Hematopoietic multipotent progenitor cell treated with erythropoietin and hydrocortisone succinate and interleukin-3 and kit ligand, for 15 days (in vitro differentiated cells): ENCODE measurements at places on chromosomes 1 and 21.
A peak's percentile ranks its signal among the peaks of the same experiment; 100 is the strongest.

GRCh38 chr1:171429137-171429536 is 56.2 kb upstream of the PRRC2C start:
- no peak for DNase-seq

- no peak for DNase-seq
Measured at GRCh38 chr1:64203420-64203819, at the start of gene UBE2U. Gene UBE2U, plus strand, starts transcription at chr1:64203623. Its CDS starts 428 bp downstream, at chr1:64204051.

DNA sequence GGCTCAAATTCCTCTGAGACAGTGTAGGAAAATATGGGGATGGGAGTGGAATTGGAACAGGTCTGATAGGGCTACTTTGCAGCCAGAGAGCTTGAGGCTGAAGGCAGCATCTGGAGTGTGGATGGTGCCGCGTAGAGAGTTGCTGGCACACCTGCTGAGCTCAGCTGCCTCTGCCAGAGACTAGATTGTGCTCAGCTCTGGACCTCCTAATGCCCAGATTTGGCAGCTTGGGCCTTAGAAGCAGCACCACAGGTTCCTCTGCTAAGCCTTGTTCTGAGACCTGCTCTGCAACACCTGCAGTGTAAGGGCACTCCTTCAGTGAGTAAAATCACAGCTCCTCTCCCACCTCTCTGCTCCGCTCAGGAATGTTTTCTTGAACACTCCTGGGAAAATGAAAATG is 23.3 kb downstream of the ACOT11 start:
- no peak for DNase-seq

- no peak for DNase-seq
Measured at GRCh38 chr1:222923506-222923905, 108.7 kb downstream of the DISP1 start.

- DNase-seq: no peak
Measured at GRCh38 chr1:3886691-3887090, 13.4 kb downstream of the C1orf174 start.

DNA sequence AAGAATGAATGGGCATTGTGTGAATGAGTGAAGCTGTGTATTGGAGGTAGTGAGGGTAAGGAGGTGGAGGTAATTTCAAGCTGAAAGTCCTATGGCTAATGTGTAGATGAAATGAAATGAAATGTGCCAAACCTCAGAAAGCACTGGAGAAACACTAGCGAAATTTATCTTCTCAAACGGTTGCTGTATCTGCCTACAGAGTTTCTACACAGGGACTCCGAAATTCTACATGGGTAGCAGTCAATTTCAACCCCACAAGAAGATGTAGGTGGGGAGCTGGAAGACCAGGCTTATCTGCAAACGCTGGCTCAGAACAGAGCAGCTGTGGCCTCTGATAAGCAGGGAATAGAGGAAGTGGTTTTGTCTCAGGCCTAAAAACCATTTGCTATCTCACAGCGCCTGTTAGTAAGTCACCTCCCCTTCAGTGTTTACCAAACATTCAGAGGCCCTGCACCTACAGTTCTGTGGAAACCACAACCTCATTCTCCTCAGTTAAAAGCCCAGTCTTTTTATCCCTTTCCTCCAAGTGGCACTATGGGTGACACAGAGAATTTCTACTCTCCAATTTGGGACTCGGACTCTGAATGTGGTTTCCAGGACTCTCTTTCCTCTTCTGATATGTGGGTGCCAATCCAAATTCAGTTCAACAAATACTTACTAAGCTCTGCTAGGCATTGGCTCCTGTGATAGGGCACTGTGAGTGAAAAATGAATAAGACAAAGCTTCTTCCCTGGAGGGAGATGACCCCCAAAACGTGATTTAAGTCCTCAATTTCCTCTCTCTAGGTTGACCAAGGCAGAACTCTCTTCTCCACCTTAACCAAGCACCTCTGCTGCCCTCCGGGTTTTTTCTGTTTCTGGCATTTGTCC is 17.2 kb upstream of the SLAMF6 start:
- peak; percentile 97 for DNase-seq

DNA sequence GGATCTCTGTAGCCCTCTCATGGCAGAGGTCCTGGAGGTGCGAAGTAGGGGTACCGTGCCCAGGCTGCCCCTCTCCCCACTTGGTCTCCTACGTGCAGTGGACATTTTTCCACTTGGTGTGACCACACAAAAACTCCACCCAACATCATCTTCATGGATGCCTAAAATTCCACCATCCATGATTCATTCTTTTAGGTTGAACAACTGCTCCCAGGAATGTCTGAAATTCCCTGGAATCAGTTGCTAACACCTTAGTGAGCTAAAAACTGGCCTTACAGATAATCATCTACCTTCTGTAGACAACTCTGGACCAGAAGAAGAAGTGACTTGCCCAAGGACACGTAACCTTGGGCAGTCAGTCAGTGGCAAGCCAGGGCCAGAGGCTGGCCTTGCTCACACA is 32.1 kb upstream of the CLIC4 start:
- no peak for DNase-seq

DNA sequence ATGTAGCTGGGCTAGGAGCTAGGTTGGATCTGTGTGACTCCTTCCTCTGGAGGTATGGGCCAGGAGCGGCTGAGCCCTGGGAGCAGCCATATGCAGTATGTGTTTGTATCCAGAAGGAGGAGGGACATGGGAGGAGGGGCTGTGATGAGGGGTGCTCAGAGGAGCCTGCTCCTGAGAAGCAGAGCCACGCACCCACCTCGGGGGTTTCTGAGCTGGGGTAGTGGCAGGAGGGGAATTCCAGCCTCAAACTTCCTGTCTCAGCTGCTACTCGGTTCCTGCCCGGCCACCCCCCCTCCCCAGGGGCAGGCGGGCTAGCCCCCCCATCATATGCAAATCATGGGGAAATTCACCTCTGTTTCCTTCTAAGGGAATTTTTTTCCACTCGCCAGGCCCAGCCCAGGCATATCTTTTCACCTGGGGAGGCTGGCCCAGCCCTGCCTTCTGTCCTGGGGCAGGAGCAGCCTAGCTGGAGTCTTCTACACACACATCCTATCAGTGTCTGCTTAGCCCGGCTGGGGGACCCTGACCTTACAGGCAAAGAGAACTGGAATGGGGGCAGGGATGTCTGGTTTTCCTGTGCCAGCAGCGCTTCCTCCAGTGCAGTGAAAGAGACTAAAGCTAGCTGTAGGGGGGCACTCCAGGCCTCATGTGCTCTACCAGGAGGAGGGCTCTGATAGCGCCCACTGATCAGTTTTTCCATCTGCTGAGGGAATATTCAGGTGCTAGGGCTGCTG is 3.0 kb downstream of the ZC3H12A start:
- no peak for DNase-seq

DNA sequence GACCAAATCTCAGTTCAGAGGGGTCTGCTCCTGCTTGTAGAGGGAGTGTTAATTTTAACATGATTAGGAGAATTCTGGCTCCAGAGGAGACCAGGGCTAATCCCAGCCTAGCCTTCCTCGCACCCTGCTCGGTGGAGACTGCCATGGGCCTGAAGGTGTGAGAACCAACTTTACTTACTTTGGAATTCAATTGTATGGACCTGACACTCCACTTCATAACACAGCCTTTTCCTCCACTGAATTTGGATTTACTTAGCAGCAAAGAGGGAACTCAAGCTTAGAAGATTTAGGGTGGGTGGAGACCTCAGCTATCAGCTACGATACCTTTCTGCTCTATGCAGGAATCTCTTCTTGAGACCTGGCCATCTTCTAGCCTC is 11.5 kb downstream of the PLXNA2 start:
- DNase-seq: no peak

- DNase-seq: no peak
Measured at GRCh38 chr1:165259236-165259635, 97.3 kb downstream of the LMX1A start.

DNA sequence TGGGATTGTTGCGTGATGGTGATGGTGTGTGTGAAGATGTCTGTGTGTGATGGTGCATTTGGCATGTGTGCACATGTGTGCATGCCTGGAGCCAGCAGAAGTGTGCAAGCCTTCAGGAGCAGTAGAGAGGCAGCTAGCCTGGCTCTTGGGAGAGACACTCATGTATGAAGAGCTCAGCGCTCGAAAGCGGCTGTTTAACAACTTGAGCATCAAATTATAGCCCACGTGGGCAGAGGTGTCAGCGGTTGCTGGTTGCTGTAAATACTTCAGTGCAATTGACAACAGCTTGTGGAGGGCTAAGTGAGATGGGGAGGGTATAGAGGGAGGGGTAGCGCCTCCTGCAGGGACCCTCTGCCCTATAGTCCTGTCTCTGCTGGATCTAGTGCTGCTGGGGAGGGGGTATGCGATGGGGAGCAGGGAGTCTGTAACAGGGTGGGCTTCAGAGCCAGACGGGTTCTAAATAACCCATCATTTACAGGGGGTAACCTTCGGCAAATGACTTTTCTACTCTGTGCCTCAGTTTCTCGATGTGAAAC is 21.5 kb downstream of the FOXD2 start:
- no peak for DNase-seq

- DNase-seq: no peak
Measured at GRCh38 chr1:228034954-228035837, 28.4 kb downstream of the WNT3A start.

GRCh38 chr1:118047006-118047649 is 117.6 kb downstream of the WDR3 start:
- DNase-seq: no peak

- no peak for DNase-seq
Measured at GRCh38 chr1:186491336-186491735, 30.4 kb upstream of the PDC start.

GRCh38 chr1:85584923-85585322 is 4.4 kb downstream of the CCN1 start:
- no peak for DNase-seq

DNA sequence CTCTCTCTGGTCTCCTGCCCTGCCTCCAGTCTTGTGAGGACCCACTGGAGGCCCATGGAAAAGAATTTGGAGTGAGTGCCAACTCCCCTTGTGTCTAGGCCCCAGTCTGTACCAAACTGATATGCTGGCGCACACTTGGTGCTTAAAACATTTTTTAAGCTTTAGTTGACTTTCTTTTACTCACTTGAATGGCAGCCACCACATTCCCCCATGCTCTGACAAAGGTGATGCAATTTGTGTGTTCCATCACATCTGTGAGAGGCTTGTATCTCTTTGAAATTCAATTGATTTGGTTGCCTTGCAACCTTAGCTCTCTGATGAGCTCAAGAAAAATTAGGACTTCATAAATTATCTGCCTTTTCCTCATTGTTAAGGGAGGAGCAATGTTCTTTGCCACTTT is 30.5 kb upstream of the WDTC1 start:
- no peak for DNase-seq

GRCh38 chr1:1628754-1629429 is 3.1 kb upstream of the MMP23B start:
- no peak for DNase-seq

DNA sequence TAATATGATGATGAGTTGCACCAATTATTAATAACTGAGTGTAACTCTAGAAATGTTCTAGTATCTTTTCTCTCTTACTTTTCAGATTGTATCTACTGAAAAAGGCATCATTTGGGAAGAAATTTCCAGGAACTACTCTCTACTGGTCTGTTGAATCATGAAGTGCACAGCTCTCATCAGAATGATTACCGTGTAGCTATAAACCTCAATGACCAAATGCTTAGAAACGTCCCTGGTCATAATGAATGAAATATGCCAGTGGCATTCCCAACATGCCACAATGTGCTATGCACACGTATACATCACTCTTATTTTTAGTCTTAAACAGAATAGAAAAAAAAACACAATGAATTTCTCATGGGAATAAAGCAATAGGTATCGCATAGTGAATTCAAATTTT is 534.3 kb upstream of the OLFM3 start:
- no peak for DNase-seq
